ENCODE measurements at places on chromosomes 3 and 15. TPM values are rescaled to one million over a fixed set of nuclear protein-coding genes. Genes with fewer than 3 reads are reported as not detected.
A peak's percentile ranks its signal among the peaks of the same experiment; 100 is the strongest.

DNA sequence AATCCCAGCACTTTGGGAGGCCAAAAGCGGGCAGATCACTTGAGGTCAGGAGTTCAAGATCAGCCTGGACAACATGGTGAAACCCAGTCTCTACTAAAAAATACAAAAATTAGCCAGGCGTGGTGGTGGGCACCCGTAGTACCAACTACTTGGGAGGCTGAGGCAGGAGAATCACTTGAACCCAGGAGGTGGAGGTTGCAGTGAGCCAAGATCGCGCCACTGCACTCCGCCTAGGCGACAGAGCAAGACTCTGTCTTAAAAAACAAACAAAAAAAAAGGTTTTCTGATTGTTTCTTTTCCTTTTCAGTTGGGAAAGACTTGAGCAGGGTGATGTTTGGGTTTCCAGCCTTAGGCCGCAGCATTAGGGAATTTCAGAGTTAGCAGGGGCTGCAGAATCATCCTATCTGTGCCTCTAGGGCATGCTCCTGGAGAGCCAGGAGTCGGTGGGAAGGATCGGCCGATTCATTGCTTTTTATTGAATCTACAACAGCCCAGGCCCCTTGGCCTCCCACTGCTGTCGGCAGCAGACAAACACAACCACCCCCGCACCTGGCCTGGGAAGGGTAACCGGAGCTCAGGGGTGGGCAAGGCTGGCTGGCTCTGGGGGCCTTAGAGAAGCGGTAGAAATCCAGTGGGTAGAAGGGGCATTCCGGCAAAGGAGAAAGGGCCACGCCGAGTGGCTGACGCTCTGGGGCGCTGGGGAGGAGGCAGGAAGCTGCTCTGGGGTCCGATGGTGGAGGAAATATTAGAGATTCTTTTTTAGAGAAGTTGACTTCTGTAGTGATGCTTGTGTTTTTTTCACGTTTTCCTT is 6.3 kb downstream of the CHAC1 start:
- DNase-seq, result no peak

DNA sequence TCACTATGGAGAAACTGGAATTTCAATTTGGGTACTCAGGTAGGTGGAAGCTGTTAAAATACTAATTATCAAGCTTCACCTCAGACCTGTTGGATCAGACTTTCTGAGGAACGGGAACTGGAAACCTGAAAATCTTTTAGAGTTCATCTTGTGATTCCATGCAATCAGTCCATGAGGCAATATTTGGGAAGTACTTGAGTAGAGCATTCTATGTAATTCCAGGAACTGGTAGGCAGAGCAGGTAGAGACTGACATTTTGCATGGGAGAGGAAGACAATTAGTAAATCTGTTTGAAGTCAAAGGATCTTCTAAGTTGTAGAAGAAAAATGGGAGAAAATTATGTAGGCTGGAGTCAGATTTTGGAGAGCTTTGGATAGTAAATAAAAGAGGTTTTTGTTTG is 43.1 kb downstream of the FGF7 start:
- DNase-seq, result no peak

GRCh38 chr3:70519913-70520659 is 207.6 kb upstream of the MDFIC2 start:
- DNase-seq, result no peak

DNA sequence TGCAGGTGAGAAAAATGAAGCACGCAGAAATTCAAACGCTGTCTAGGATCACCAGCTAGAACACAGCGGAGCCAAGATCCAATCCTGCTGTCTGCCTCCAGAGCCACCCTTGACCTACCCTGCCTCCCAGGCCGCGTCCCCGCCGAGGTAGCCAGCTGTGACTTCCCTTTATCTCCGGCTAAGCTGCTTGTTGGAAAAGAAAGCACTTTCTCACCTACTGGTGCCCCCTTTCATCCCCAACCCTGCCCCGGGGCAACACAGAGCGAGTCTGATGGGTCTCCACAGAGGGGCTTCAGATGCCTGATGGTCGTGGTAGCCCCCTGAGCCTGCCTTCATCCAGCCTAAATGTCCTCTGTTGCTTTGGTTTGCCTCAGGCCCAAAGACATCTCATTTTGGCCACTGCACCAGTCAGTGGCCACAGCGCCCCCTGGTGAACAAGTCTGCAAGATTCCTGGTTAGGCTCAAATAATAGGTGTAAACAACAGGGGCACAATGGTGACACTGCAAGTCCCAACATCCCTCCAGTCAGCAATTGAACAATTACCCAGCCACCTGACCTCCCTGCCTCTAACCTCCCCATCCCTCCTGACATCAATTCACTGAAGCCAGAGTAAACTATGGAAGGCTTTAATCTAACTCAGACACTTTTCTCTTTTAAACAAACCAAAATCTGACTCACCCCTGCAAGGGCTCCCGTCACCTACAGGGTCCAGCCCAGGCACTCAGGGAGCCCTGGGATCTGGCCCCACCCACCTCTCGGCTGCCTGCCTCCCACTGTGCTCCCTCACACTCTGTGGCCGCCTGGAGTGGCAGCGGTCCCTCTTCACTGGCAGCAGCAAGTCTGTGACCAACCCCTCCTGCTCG is 27.3 kb upstream of the BCL2L10 start:
- peak; percentile 76 for DNase-seq

Gene MSL2
- 3.8 TPM for polyA plus RNA-seq

Gene CKMT1B
- polyA plus RNA-seq, result 102 TPM

Gene CTXN2
- polyA plus RNA-seq, result 0.46 TPM

Gene IL12A
- 2.7 TPM for polyA plus RNA-seq

Gene EEFSEC
- polyA plus RNA-seq, result 7.3 TPM

Gene TGM5
- polyA plus RNA-seq, result not detected

Data from small intestine (tissue), 16 donors.